Central memory CD8-positive, alpha-beta T cell (primary cell): ENCODE measurements at places on chromosomes 2 and 18.
A peak's percentile ranks its signal among the peaks of the same experiment; 100 is the strongest.

GRCh38 chr18:9428301-9428706 lies 47.0 kb upstream of the RALBP1 start:
- H3K27me3 ChIP-seq = peaks cover 13% of the 10 kb centered on the region
- no peak for DNase-seq
- H3K27ac ChIP-seq = no peak overlapping the region
- H3K36me3 ChIP-seq = no peaks in the 10 kb centered on the region
- no peaks in the 10 kb centered on the region for H3K4me1 ChIP-seq
- no peak overlapping the region for H3K4me3 ChIP-seq

DNA sequence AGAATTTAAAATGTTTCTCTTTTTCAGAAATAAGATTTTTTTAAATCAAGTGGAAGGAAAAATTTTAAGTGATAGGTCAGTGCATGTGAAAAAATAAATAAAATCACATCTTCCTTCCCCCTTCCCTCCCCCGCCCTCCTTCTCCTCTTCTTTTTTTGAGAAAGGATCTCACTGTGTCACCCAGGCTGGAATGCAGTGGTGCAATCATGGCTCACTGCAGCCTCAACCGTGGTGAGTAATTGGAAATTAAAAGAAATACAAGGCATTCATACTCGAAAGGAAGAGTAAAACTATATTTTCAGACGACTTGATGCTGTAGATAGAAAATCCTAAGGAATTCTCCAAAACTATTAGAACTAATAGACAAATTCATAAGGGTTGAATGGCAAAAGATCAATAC lies 16.9 kb upstream of the CRACDL start:
- H3K27ac ChIP-seq = no peak overlapping the region
- H3K4me1 ChIP-seq = no peaks in the 10 kb centered on the region
- no peak for DNase-seq
- H3K27me3 ChIP-seq = peaks cover 69% of the 10 kb centered on the region

- no peaks in the 10 kb centered on the region for H3K27me3 ChIP-seq
- H3K4me1 ChIP-seq = peaks cover 64% of the 10 kb centered on the region
- H3K27ac ChIP-seq = peak overlapping the region; percentile 33
Observed at GRCh38 chr2:110843959-110844510, 111.7 kb downstream of the ACOXL start.

- no peaks in the 10 kb centered on the region for H3K4me1 ChIP-seq
- H3K27ac ChIP-seq = no peak overlapping the region
- H3K36me3 ChIP-seq = no peaks in the 10 kb centered on the region
- peaks cover 37% of the 10 kb centered on the region for H3K27me3 ChIP-seq
Observed at GRCh38 chr2:199495147-199495546, 37.4 kb upstream of the SATB2 start.

DNA sequence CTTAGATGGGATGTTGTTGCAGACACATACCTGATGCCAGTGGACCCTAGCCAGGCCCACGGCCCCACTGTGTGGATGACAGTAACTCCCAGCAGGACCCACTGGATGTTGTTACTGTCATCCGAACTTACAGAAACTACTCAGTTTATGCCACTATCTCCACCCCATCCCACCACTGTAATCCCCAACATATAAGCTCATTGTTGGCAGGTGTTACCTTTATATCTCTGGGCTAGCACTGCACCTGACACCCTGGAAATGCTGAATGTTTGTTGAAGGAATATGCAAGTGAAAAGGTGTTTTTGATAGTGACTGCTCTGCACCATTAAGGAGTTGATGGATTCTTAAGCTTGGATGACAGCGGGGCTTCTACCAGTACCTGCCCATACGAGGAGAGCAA lies 133.5 kb upstream of the ASB18 start:
- no peaks in the 10 kb centered on the region for H3K27me3 ChIP-seq
- no peak for DNase-seq
- H3K4me3 ChIP-seq = no peak overlapping the region
- H3K36me3 ChIP-seq = peaks cover 3% of the 10 kb centered on the region

- no peak overlapping the region for H3K27ac ChIP-seq
- no peaks in the 10 kb centered on the region for H3K4me1 ChIP-seq
- no peak overlapping the region for H3K4me3 ChIP-seq
- no peaks in the 10 kb centered on the region for H3K27me3 ChIP-seq
- no peak for DNase-seq
- H3K36me3 ChIP-seq = peaks cover 1% of the 10 kb centered on the region
Observed at GRCh38 chr18:30999186-30999585, 43.4 kb downstream of the DSC3 start.

DNA sequence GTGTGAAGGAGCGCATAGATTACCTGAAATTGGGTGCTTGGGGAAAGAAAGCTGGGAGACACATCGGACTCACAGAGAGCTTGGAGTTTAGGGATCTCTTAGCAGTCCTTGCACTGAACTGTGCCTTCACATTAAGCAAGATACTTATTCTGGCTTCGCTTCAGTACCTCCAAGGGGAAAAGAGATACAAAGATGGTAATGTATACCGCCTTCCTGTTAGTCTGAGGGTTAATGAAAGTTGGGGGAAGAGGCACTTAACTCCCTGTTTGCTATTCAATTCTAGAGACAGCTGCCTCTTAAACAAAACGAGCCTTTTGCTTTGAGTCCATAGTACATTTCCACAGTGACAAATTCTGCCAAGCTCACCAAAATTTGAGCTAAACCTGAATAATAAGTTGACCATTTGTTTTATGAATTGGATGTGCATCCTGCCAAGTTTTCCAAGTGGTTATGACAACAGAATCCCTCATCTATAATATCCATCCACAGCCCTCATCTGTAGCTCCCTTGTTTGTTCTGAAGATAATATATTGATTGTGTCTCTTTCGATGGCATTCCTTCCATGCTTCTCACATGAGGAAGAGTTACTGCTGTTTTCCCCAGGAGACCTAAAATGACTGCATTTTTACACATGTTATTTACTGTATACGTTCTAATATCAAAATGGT lies 287.1 kb upstream of the ATP5MC3 start:
- H3K4me1 ChIP-seq = no peaks in the 10 kb centered on the region
- H3K27me3 ChIP-seq = peaks cover 13% of the 10 kb centered on the region
- DNase-seq = no peak
- H3K4me3 ChIP-seq = no peak overlapping the region
- H3K27ac ChIP-seq = no peak overlapping the region

GRCh38 chr18:10401930-10402329 lies 52.5 kb upstream of the APCDD1 start:
- H3K4me1 ChIP-seq = no peaks in the 10 kb centered on the region
- H3K27ac ChIP-seq = no peak overlapping the region

GRCh38 chr2:63741884-63742579 lies 99.7 kb upstream of the UGP2 start:
- peaks cover 18% of the 10 kb centered on the region for H3K27me3 ChIP-seq
- no peak overlapping the region for H3K27ac ChIP-seq
- H3K4me3 ChIP-seq = no peak overlapping the region
